Activated T-cell treated with anti-CD3 and anti-CD28 coated beads, Interleukin-2, amount 50 U/mL, for 48 hours (primary cell): ENCODE measurements at places on chromosomes 7 and 10.

- DNase-seq: no peak
These were observed 117.1 kb downstream of the TFPI2 start for GRCh38 chr7:93773446-93773845.

- DNase-seq: no peak
These were observed 19.1 kb downstream of the CNOT4 start for GRCh38 chr7:135490783-135491182.

DNA sequence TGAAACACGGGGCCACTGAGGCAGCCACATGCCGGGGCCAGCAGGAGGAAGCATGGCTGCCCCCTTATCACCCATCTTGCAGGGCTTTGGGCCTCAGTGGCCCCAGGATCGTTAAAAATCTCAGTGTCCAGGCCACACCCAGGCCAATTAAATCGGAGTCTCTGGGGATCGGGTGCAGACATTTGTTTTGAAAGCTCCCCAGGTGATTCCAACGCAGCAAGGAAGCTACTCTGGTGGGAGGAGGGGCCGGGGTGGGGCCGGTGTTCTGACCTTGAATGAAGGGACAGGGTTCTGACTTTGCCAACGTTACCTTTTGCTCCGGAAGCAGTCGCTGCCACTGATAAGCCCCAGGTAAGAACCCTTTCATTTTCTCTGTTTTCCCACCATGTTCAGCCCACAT lies 412.3 kb upstream of the FOXK1 start:
- no peak for DNase-seq

DNA sequence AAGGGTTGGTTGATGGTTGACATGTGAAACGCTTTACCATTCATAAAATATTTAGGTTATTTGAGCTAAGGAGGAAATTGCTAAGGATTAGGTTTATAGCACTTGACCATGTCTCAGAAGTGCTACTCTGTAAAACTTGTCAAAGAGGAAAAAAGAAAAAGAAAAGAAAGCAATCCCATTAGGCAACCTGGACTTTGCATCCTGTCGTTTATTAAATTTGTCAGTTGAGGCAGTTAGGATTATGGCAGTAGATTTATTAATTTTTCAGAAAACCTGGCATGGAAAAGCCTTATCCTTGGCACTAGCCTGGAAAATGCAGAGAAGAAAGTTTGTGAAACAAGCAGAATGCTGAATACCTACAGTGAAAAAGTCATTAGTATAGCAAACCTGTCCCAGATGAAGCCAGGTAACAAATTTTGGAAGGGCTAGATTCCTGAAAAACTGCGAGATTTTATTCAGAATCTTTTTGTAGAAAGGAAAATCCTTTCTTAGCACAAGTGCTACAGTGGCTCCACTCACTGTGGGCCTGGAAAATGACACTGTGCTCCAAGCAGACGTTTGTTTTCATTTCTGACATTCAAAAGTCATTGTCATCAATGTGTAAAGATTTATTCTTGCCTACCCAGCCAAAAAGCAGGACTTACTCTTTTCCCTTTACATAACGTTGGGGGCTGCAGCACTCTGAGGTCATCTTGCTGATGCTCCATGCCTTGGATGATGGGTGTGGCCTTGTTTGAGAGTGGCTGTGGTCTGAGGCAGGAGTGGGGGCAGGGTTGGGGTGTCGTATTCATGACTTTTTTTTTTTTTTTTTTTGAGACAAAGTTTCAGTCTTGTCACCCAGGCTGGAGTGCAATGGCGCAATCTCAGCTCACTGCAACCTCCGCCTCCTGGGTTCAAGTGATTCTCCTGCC lies 664.9 kb downstream of the SUGCT start:
- DNase-seq: no peak

- no peak for DNase-seq
These were observed 292.5 kb downstream of the CCDC3 start for GRCh38 chr10:12709000-12709401.

DNA sequence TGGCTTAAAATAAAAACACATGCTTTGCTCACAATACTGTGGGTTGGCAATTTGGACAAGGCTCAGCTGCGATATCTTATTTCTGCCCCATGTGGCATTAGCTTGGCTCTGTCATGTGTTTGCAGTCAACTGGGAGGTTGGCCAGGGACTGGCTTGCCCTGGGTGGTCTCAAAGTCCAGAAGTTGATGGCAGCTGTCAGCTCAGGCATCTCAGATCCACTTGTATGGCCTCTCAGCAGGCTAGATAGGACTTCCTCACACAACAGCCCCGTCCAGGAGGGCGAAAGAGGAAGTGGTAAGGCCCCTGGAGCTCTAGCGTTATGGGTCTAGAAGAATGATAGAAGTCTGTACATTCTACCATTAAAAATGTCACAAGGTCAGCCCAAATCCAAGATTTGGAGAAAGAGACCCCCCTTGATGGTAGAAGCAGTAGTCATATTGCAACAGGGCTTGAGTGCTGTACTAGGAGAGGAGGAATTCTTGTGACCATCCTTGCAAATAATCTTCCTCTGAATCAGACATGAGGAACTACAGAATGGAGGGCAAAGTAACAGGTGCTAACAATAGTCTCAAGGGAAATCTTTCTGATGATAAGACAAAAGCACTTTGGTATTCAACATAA lies 166.2 kb downstream of the FAM107B start:
- DNase-seq: no peak

- no peak for DNase-seq
These were observed 58.2 kb upstream of the NUPR2 start for GRCh38 chr7:56174346-56174874.

DNA sequence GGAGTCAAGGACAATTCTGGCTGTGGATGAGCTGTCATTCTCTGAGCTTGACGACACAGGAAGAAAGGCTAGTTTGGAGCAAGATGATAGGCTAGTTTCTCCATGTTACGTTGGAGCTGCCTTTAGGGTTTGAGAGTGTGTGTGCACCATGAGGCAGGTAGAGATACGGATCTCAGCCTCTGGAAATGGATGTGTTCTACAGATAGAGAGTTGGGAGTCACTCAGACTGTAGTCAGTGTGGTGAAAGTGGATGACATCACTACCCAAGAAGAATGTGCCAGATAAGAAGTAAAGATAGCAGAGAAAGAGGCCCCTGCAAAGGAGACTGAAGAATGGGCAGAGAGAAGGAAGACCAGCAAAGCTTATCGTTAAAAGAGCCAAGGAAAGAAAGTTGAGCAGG lies 42.4 kb downstream of the PNLIPRP3 start:
- no peak for DNase-seq

- DNase-seq: peak; percentile 65
These were observed 49.1 kb downstream of the APBB1IP start for GRCh38 chr10:26486990-26487850.

DNA sequence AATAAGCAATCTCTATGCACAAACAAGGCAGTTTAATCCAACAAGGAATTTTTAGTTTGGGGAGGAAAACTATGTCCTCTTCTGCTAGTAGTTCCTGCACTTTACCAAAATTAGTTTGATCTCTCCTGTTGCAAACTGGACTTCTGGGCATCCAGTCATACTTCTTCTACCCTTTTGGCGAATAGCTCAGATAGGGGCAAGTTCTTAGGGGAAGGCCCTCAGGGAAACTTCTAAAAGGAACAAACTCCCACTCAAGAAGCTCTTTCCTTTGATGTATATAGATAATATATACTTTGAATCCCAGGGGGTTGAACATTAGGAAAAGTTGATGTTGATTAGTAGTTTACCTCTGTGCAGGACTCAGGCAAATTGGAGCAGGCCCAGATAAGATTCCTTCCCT lies 21.5 kb upstream of the PPP1R17 start:
- no peak for DNase-seq

DNA sequence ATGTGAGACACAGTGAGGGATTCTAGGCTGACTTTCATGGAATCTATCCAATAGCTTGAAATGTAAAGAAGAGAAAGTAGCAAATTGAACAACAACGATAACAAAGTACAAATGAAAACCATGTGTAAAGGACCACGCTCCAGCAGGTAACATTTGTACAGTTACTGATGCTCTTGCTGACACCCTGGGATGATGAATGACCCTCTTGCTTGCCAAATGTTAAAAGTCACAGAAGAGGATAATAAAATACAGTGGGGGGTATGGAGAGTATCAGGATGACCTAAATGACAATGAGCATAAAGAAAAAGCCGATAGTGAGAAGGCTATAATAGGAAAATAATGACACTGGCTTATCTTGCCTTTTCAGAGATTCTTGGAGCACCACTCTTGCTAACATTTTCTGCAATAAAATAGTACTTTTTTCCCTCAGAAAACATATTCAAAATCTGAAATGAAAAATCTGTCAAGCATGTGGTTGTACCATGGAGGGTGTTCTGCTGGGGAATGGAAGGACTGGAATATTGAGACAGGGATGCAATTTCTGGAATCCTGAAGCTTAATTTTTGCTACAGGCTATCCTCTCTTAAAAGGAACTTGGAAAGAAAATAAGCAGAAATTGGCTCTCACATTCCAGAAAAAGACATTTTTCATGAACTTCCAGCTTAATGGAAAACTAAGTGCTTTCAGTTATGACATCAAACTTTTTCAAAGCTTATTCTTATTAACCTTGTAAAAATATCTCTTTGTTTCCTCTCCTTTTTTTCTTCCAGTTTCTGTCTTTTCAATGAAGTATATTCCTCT lies 303.2 kb upstream of the GHITM start:
- DNase-seq: no peak

- no peak for DNase-seq
These were observed 79.9 kb downstream of the GPR26 start for GRCh38 chr10:123746061-123746460.

DNA sequence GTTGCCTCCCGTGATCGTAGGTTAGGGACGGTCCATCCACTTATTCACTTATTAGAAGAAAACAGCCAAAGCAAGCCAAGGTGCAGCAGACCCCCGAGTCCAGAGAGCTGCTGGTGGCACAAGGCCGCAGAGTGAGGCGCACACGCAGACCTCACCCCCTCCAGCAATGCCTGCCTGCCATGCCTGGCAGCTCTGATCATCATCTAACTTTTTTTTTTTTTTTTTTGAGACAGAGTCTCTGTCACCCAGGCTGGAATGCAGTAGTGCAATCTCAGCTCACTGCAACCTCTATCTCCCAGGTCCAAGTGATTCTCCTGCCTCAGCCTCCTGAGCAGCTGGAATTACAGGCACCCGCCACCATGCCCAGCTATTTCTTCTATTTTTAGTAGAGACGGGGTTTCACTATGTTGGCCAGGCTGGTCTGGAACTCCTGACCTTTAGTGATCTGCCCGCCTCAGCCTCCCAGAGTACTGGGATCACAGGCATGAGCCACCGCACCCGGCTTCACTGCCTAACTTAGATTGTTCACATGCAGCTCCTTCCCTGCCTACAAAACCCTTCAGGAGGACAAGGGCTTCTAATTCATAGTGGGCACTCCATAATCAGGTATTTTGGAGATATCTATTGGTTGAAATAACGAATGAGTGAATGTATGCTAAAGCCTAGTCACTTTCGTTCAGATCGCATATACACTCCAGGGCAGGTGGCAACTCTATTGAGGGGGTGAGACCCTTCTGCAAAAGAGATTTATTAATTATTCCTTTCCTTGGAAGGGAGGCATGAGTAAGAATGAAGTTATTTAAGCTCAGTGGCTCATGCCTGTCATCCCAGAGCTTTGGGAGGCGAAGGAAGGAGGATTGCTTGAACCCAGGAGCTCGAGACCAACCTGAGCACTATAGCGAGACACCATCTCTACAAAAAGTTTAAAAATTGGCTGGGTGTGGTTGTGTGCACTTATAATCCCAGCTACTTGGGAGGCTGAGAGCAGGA lies 15.9 kb downstream of the TRIM56 start:
- no peak for DNase-seq

GRCh38 chr10:72016608-72017300 lies 52.6 kb downstream of the CHST3 start:
- no peak for DNase-seq

GRCh38 chr7:20598459-20599309 lies 16.8 kb upstream of the ABCB5 start:
- DNase-seq: no peak

- DNase-seq: no peak
These were observed 41.1 kb downstream of the PPP1R3C start for GRCh38 chr10:91591797-91592174.

DNA sequence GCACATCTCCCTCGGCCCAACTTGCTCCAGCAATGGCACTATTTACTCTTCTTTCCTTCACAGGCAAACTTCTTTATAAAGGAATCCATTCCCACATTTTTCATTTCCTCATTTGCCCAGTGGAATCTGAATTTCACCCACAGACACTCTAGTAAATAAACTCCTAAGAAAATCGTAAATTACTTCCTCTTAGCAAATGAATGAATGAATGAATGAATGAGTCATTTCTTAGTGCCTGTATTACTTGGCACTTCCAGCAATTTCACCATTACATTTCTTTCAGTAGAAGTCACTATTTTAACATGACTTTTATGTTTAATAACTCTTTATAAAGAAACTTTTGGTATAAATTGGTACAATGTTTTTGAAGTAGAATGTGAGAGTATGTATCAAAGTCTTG lies 55.7 kb downstream of the DDC start:
- no peak for DNase-seq

- no peak for DNase-seq
These were observed 718.2 kb upstream of the LRRN3 start for GRCh38 chr7:110372685-110373084.

DNA sequence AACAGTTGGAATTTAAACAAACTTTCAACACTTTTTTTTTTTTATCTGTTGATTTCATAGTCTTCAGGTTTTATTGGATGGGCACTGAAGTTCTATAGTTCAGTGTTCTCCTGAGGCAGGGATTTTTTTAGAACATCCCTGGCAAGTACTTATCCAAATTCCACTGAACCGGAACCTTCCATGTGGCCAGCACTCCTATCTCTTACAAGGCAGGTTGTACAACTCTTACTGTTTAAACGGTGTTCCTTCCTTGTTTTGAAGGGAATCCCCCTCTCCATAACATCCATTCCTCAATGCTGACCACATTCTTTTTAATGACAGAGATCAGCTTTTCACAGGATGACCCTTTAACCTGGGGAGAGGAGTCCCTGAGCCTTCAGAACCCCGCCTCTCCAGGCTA lies 238.9 kb upstream of the CTBP2 start:
- no peak for DNase-seq

DNA sequence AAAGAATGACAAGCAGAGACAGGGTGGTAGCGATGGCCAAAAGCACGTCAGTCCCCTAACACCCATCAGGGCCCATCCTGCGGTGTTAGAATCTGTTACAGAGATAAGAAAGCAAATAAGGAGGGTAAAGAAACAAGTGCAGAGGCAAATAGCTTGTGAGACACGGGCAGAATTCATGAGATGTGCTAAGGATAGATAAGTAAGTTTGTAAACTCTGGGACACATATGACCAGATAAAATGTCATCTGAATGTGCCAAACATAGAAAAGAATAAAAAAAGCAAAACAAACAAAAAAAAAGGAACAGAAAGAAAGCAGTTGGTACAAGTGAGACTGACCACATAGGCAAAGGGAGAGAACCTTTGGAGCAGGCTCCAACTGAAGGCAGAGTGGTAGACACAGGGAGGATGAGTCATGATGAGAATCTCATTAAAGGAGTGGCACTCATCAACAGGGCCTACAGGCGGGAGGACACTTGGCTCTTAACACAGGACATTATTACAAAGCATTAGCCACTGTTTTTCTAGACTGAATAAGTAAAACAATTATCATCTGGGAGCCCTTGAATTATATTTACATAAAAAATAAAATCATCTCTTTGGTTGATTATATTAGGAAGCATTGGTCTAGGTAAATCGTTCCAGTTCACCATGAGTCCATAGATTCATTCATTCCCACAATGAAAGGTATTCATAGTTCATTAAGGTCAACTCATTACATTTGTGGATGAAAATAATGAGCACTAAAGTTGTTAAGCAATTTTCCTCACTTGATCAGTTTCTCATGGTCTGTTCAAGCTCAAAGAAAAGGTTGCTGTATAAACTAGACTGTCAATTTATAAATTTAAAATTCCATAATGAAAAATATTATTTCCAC lies 21.5 kb upstream of the EPHB6 start:
- DNase-seq: no peak

GRCh38 chr7:7707246-7707645 lies 11.2 kb downstream of the RPA3 start:
- DNase-seq: no peak
